Activated naive CD8-positive, alpha-beta T cell treated with anti-CD3 and anti-CD28 coated beads for 36 hours (primary cell): ENCODE measurements at places on chromosomes 4 and X.

DNA sequence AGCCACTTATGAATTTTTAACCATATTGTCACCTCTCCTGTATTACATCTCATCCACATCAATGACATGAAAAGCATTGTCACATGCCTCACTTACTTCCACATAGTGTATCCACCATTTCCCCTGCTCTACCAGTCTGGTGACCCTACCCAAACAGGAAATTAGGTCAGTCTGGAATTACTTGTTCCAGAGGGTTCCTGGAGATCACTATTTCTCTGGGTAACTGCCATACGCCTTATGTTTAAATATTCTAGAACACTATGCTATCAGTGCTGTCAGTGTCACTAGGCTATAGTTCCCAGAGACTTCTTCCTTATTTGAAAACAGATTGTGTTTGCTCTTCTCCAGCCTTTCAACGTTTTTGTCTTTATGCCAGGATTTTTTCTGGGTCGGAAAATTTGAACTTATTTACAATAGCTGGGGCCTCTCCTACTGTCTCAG is 15.0 kb downstream of the SRPX2 start:
- DNase-seq, result no peak

GRCh38 chrX:130623518-130623917 is 221.7 kb downstream of the RBMX2 start:
- no peak for DNase-seq

- DNase-seq, result no peak
These were observed 4.1 kb downstream of the ENPEP start for GRCh38 chr4:110480031-110480549.

GRCh38 chrX:152942077-152942442 is 44.2 kb downstream of the ZNF185 start:
- DNase-seq, result no peak
